ENCODE measurements at places on chromosomes 4 and X. TPM values are rescaled to one million over a fixed set of nuclear protein-coding genes. Genes with fewer than 3 reads are reported as not detected.

DNA sequence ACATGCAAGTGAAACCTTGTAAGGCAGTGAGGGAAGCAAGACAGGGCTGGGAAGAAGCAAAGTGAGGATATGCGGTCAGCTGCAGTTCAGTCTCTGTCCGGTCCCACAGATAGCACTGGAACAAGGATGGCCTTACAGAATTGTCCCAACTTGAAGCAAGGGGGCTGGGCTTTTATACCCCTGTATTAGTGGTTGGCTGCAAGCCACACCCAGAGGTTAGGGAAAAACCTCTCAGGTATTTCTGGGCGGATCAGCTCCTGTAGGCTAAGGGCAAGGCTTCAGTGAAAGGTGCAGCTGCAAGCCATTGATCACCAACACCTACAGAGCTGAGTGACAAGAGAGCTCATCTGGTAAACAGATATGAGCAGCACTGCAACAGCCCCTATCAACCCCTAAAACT lies 89.0 kb downstream of the KDR start:
- DNase-seq = no peak

- no peak for DNase-seq
Measured at GRCh38 chr4:184857441-184858121, 31.8 kb upstream of the ACSL1 start.

GRCh38 chr4:77197831-77198230 lies 40.8 kb downstream of the CCNG2 start:
- DNase-seq = no peak

The FABP2 gene
- total RNA-seq = 406 TPM
